ENCODE measurements at places on chromosomes 13 and 19.

GRCh38 chr13:51397262-51397941 is 55.4 kb downstream of the INTS6 start:
- DNase-seq = no peak

GRCh38 chr19:15563325-15563794 is 51.7 kb upstream of the CYP4F8 start:
- DNase-seq = no peak

DNA sequence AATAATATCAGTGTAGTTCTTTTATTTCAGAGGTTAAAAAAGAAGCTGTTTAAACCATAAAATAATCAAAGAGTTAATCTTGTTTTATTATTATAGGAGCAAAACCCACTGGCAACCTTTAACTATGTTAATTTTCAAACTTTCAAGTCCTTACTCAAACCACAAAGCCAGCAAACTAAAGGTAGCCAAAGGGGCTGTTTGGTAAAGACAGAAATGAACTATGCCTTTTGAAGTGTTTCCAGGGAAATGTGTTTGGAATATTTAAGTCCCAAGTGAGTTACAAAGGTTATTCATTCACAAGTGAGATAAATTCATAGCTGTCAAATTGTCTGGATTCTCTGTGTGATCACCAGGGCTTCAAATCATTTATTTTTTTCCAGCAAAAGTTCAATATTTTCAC is 264.7 kb downstream of the MZT1 start:
- DNase-seq = no peak

GRCh38 chr13:23007426-23007825 is 173.4 kb upstream of the SGCG start:
- no peak for DNase-seq

- no peak for DNase-seq
Observed at GRCh38 chr13:74706801-74707200, 572.6 kb upstream of the KLF12 start.

DNA sequence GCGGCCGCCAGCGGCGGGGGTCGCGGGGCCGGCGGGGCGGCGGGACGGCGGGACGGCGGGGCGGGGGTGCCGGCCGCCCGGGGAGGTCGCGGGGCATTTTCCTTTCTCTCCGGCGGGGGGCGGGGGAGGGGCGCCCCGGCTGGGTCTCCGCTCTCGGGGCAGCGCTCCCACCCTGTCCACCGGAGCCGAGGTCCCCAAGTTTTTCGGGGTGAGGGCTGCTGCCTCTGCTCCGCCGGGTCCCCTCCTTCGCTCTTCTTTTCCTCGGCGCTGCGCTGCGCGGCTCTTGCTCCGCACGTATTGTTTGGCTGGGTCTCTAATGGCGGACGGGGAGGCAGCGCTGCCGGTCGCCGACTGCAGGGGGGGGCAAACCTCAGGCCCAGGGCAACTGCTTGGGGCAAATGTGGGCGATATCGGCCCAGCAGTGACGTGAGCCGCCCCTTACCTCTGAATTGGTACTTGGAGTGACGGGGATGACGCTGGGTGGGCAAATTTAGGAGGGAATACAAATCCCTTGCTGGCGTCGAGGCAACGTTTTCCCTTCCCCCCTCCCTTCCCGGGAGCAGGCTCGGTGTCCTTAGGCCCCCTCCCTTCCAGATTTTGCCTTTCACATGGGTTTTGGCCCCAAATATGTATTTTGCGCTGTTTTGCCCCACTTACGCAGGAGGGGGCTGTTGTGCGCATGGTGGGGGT is 759 bp downstream of the ZMYM2 start:
- no peak for DNase-seq

GRCh38 chr19:39157275-39157996 is 31.9 kb downstream of the PAK4 start:
- DNase-seq = no peak

GRCh38 chr19:15618321-15618720 is 3.3 kb downstream of the CYP4F8 start:
- no peak for DNase-seq

DNA sequence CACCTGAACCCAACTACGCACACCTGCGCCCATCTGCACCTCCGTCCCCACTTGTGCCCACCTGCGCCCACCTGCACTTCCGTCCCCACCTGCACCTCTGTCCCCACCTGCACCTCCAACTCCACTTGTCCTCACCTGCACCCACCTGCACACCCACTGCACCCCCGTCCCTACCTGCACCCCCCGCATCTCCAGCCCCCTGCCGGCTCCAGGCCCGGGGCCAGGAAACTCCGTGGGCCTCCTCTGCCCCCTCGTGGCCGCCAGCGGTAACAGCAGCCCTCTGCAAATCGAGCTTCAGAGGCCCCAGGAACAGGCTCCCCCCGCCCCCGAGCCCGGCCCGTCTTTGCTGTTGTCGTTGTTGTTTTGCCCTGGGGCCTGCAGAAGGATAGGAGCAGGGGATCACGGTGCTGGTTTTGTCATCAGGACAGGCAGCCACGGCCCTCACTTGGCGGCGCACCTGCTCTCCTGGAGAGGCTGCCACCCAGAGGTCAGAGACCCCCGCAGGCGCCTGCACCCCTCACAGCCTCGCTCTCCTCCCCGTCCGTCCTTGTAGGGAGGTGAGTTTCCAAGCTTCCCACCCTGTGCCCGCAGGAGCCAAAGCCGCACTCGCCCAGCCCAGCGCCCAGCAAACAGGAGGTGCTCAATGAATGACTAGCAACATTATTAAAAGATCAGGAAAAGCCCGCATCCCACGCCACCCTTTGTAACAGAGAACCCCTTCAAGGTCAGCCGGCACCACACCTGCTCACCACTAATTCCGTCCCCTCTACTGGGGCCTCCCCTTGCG is 65.4 kb downstream of the GNG7 start:
- DNase-seq = no peak

- no peak for DNase-seq
Observed at GRCh38 chr19:18385675-18386542, at the start of gene GDF15. TSS of gene GDF15 (plus strand) at chr19:18386158. CDS start at chr19:18386190, 32 bp downstream.

DNA sequence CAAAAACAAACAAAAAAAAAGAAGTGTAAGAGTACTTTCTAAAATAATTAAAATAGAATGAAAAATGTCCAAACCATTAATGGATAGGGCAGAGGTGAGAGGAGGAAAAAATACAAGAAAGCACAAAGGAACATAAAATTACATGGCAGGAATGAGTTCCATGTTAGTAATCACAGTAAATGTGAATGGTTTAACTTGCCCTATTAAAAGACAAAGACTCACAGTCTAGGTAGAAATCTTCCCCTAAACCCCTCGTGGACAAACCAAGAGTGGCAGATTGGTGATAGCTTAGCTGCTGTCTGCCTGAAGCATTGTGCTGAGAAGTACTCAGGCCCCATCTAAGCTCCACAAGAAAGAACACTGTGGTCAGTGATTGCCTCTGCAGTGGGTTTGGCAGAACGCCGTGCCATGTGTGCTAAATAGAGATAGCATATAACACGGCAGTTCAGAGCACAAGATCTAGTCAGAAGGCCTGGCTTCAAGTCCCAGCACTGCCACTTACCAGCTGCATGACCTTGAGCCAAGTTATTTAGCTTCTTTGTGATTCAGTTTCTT is 103.5 kb downstream of the DPF1 start:
- DNase-seq = no peak

DNA sequence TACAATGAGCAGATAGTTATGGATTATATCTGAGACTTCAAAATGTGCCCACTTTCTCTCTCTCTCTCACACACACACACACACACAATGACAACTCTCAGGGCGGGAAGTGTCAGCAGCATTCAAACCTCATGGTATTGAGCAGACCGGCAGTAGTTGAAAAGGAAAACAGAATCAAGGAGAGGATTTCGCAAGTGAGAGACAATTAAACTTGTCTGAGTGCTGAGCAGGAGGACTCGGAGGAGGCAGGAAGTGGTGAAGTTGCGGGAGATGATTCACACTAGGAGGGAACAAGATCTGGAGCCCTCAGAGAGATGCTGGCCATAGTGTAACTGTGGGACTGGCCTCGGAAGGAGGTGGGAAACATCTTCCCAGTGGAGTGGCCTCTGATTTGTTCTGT is 353.1 kb downstream of the EFNB2 start:
- DNase-seq = no peak

DNA sequence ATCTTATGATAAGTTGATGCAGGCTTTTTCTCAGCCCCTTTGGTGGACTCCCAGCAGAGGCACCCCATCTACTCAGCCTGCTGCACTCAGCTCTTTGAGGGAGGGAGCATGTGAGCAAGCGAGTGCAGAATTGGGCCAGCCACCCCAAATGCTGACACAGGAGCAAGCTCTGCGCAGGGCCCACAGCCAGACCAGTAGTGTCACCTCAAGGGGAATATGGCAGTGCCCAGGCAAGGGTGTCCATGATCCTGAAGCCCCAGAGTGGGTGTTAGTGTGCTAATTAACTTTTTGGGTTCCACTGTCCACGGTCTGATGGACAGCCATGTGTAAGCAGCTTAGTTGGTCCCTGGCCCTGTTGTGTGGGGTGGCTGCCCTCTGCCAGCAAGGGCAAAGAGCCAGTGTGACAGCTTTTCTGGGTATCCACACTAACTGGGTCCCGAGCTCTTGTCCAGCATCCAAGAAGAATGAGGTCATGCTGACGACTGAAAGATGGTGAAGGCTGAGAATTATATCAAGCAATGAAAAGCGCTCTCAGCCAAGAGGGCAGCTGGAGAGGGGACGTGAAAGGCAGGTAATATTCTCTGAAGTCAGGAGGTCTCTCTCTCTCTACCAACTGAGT is 898.3 kb upstream of the PCDH9 start:
- DNase-seq = no peak

All from NCI-H187 treated with DMSO at 0.1 percent for 48 hours (cell line).